IPS DF 6.9 (cell line): ENCODE measurements at places on chromosomes 1 and 21.

- DNase-seq: no peak
Measured at GRCh38 chr21:42594616-42595282, 58.7 kb upstream of the PDE9A start.

DNA sequence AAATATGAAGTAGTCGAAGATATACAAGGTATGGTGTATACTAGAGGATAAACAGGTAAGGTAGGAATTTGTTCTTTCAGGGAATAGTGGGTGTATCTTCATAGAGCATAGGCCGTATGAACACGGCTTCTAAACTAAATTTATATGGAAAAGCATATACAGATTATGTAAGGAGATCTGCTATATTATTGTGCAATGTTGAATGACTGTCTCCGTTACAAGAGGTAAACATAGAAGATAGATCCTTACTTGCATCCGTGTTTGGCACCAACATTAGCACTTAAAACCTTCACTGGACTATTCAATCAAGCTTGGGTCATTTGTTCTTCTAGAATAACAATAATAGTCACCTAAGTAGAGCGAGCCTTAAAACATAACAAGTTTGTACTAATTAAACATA is 45.9 kb downstream of the CLEC20A start:
- no peak for DNase-seq

DNA sequence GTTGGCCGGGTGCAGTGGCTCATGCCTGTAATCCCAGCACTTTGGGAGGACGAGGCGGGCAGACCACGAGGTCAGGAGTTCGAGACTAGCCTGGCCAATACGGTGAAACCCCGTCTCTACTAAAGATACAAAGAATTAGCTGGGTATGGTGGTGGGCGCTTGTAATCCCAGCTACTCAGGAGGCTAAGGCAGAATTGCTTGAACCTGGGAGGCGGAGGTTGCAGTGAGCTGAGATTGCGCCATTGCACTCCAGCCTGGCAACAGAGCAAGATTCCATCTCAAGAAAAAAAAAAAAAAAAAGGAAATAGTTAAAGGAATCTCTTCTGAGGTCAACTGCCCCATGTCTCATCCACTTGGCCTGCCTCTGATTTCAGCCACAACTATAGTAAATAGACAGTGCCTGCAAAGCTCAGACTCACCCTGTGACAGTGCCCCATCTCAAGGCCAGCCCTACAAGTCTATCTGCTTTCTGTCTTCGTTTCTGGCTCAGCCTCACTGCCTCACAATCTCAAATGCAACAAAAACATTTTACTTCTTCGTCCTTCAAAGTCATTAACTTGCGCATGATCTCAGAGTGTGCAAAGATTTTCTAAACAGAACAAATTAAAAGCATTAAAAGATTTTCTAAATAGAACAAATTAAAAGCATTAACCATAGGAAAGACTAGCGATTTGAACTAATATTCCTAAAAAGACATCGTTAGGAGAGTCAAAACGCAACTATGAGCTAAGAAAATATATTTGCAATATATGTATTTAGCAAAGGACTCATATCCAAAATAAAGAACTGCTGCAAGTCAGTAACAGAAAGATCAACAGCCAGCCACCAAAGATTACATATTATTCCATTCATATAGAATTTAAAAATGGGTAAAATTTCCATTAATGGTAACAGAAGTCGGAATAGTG is 65.0 kb upstream of the PRDX6 start:
- DNase-seq: no peak

DNA sequence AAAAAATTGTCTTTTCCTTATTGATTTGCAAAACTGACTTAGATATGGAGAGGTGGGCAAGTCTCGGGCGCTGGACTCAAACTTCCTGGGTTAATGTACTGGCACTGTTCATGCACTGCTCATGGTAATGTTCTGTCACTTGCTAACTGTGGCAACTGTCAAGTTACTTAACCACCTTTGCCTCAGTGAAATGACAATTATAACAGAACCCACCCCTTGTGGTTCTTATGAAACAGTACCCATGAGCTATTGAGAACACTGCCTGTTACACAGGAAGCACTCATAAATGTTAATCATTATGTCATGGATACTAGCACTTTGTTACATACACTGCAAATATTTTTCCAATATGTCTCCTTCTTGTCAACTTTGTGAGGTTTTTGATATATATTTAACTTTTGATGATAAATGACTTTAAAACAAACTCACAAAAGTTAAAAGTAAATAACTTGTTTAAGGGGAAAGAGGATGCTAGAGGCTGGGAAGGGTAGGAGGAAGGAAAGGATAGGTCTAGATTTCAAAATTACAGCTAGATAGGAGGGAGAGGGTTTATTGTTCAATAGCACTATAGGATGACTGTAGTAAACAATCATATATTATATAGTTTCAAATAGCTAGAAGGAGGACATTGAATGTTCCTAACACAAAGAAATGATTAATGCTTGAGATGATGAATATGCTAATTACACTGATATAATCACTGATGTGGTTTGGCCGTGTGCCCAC is 342.5 kb downstream of the ADGRL2 start:
- DNase-seq: no peak

DNA sequence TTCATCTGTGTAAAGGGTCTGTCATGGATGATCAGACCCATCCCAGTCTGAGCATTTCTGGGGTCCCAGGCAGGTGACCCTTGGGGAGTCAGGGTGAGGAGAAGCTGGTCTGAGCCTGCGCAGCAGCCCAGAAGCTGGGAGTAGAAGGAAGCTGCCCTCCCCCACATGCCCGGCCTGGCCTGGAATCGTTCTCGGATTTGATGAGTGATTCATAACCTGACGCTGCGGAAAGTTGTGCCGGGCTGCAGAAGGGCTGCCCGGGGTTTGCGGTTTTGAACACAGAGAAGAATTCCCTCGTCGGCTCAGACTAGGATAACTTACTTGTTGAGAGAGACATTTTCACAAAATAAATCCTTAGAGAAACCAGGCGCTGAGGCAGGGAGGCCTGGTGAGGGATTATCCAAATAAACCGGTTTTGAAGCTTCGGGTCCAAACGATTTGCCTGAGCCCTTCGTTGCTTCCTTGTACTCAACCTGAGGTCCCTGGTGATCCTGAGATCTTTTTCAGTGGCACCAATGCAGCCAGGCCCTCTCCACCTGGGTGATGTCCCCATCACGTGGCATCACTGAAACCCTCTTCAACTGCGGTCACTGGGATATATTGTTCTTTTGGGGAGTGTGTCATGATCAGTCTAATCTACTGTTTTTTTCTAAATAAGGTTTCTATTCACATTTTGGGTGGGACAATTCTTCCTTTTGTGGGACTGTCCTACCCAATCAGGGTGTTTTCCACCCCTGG is 29.2 kb downstream of the EPHB2 start:
- no peak for DNase-seq

DNA sequence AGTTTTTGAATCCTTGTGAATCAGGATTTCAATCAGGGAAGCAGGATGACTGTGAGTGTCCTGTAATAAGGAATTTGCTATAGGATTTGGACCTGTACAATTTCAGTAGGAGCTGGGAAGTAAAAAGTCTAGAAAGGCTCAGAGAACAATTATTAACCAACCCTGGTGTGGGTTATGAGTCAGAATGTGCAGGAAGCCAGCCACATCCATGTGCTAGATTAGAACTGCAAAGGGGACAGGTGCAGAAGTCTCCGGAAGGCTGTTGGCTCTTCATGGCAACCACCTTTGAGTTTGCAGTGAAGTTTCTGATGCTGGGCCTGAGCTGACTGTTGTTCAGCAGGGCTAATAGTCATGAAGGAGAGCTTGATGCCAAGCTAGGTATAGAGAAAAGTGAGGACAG is 70.7 kb downstream of the SPATA46 start:
- no peak for DNase-seq

- no peak for DNase-seq
Measured at GRCh38 chr1:174996476-174996875, 3.3 kb upstream of the CACYBP start.

DNA sequence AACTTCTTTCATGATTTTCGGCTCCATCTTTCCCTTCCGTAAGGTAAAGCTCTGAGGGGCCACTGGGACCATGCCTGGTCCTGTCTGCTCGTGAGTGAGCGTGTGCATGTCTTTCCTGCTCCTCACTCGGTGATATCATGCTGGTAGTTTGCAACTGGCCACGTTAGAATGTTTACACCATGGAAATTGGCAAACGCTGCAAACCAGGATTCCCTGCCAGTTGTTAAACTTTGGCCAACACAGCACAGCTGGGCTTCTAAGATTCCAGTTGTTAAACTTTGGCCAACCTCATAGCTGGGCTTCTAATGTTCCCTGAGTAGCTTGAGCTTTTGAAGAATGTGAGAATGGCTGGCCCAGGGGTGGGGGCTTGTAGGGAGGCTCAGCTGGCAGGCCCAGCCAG is 68.0 kb upstream of the ACTL8 start:
- no peak for DNase-seq

DNA sequence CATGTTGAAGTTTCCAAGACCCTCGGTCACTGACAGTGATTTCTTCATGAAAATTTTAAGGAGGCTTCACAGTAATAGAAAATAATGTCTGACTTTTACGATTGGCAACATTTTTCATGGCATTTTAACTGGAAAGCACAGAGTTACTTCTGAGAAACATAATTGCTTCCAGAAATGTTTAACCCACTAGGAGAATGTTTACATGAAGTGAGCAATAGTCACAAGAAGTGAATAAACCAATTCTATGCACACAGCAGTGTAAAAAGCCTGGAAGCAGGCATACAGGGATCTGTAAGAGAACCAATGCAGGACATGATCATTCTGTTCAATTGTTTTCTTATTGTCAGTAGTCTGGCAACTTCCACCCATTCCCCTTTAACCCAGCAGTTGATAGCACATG is 316.2 kb upstream of the CXADR start:
- no peak for DNase-seq

DNA sequence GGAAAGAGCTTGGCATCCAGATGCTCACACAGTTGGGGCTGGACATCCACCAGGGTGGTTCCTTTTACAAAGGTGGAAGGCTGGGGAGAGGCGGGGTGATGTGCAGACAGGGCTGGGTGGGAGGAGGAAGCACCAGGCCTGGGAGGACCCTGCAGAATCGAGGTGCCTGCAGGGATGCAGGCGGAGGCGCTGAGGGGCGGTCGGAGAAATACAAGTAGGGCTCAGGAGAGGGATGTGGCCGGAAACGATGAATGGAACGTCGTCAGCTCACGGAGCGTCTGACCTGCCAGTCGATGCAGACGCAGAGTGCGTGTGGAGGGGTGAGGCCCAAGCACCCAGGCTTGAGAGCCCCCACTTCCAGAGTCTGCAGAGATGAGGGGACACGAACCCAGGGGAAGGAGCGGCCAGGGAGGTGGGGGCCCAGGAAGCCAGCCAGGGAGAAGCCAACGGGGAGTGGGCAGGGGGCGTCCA is 63.4 kb downstream of the TRIM11 start:
- DNase-seq: no peak

DNA sequence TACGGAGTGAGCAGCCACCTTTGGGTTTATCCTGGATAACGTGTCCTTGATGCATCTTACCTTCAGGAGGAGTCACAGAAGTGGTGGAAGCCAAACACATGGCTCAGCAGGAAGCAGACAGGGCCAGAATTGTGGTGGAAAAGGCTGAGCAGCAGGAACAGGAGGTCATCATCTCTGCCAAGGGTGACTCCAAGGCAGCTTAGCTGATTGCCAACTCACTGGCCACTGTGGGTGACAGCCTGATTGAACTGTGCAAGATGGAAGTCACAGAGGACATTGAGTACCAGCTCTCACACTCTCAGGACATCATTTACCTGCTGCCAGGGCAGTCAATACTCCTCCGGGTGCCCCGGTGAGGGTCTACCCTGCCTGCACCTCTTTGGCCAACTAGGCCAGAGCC is 179.3 kb downstream of the FAF1 start:
- DNase-seq: no peak

- DNase-seq: no peak
Measured at GRCh38 chr1:46173361-46173856, 1.5 kb upstream of the TSPAN1 start.

- DNase-seq: no peak
Measured at GRCh38 chr1:16386454-16387113, 19.5 kb downstream of the SZRD1 start.

- DNase-seq: peak; percentile 18
Measured at GRCh38 chr21:38448671-38449385, 49.4 kb downstream of the ERG start.

DNA sequence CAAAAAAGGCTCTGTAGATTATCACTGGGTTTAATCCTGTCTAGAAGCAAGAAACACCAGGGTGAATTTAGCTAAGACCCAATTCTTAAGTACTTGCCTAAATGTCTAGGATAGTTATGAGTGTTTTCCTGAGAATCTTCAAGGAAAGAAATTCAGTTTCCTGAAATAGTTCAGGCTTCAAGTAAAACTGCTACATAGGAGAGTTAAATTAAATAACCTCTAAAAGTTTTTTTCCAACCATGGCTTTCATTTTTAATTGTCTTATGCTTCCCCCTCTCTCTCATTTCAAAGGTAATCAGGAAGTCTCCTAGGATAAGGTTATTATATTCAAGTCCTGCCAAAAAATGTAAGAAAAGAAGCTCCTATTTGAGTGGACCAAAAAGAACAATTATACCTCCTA is 46.7 kb upstream of the FBXO28 start:
- DNase-seq: no peak

DNA sequence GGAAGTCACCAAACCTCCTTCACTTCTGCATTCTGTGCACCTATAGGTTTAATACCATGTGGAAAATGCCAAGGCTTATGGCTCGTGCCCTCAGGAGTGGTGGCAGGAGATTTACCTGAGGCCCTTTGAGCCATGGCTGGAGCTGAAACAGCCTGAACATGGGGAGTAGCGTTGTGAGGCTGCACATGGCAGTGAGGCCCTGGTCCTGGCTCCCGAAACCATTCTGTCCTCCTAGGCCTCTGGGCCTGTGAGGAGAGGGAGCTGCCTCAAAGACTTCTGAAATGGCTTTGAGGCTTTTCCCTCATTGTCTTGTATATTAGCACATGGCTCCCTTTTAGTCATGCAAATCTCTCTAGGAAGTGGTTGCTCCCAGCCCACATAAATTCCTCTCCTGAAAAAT is 20.6 kb downstream of the PTGFR start:
- no peak for DNase-seq

DNA sequence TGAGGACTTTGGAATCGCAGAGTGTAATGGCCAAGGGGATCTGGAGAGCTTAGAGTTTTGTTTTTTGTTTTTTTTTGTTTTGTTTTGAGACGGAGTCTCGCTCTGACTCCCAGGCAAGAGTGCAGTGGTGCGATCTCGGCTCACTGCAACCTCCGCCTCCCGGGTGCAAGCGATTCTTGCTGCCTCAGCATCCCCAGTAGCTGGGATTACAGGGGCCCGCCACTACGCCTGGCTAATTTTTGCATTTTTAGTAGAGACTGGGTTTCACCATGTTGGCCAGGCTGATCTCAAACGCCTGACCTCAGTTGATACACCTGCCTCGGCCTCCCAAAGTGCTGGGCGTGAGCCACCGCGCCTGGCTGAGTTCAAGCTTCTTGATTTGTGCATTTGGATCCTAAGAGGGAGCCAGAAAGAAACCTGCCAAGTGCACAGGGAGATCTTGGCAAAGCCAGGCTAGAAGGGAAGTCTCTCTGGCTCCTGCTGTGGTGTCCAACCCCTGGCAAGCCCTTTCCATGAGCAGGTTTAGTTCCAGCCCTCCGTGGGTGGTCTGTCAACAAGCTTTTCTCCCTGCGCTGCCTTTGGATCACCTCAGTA is 852 bp downstream of the FAAH start:
- DNase-seq: no peak
